Activated CD4-positive, alpha-beta memory T cell treated with anti-CD3 and anti-CD28 coated beads for 36 hours (primary cell): ENCODE measurements at places on chromosomes 7 and 10.

DNA sequence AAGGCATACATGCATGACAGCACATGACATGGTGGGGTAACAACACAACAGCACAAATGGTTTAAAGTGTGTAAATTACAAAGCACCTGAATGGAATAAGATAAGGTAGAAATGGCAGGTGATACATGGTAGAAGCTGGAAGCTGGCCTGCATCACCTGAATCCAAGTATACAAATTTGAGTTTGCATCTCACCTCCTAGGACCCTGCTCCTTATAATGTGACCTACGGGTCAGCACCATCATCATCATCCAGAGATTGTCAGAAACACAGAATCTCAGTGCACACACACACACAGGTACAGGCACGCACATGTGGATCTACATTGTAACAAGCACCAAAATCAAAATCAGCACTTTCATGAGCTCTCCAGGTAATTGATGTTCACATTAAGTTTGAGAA, 1048.2 kb upstream of the AUTS2 start:
- H3K36me3 ChIP-seq = no peaks in the 10 kb centered on the region
- no peak overlapping the region for H3K27ac ChIP-seq
- DNase-seq = no peak
- no peaks in the 10 kb centered on the region for H3K4me1 ChIP-seq
- H3K4me3 ChIP-seq = no peak overlapping the region

- peaks cover 5% of the 10 kb centered on the region for H3K27me3 ChIP-seq
- no peaks in the 10 kb centered on the region for H3K36me3 ChIP-seq
- no peaks in the 10 kb centered on the region for H3K4me1 ChIP-seq
- no peak overlapping the region for H3K27ac ChIP-seq
- no peak for DNase-seq
- H3K4me3 ChIP-seq = no peak overlapping the region
Observed at GRCh38 chr7:16813232-16813616, 8.4 kb upstream of the AGR2 start.

- H3K36me3 ChIP-seq = no peaks in the 10 kb centered on the region
- H3K4me1 ChIP-seq = peaks cover 29% of the 10 kb centered on the region
- H3K27me3 ChIP-seq = no peaks in the 10 kb centered on the region
- H3K4me3 ChIP-seq = no peak overlapping the region
Observed at GRCh38 chr7:150381785-150382122, 2.6 kb downstream of the ZNF775 start.

GRCh38 chr10:95505641-95506040, 55.5 kb downstream of the SORBS1 start:
- H3K36me3 ChIP-seq = no peaks in the 10 kb centered on the region
- peaks cover 3% of the 10 kb centered on the region for H3K4me1 ChIP-seq
- no peaks in the 10 kb centered on the region for H3K27me3 ChIP-seq

GRCh38 chr10:86265236-86265894, 101.2 kb downstream of the GRID1 start:
- no peaks in the 10 kb centered on the region for H3K36me3 ChIP-seq
- H3K4me3 ChIP-seq = no peak overlapping the region
- H3K4me1 ChIP-seq = peaks cover 2% of the 10 kb centered on the region
- peaks cover 17% of the 10 kb centered on the region for H3K27me3 ChIP-seq
- no peak for DNase-seq

GRCh38 chr7:7051206-7051877, 131.0 kb upstream of the C1GALT1 start:
- H3K4me3 ChIP-seq = no peak overlapping the region
- H3K27ac ChIP-seq = no peak overlapping the region
- DNase-seq = no peak
- H3K27me3 ChIP-seq = no peaks in the 10 kb centered on the region
- peaks cover 2% of the 10 kb centered on the region for H3K36me3 ChIP-seq

DNA sequence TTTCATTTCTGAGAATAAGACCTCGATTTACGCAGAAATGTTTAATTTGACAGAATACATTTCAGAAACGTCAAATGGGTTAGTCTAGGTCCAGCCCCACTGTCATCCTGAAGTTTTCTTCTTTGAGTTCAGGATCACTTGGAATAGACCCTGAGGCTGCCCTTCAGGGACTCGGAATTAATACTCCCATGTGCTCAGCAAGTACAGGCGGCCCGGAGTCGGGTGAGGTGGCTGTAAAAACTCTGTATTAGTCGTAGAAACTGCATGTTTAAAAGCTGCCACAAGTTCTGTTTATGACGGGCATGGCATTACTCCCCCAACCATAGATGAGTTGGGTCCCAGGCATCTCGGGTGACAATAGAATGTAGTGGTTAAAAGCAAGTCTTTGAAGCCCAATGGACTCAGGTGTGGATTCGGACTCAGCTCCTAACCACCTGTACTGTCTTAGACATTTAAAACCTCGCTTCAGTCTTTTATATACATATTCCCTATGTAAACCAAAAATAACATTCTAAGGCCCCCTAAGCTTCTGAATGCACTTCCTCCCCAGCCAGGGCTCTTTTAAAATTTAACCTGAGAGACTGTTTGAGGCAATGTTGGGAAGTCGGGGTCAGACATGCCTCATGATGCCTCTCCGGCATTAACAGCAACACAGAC, 216.3 kb downstream of the ADARB2 start:
- no peaks in the 10 kb centered on the region for H3K36me3 ChIP-seq
- H3K4me3 ChIP-seq = no peak overlapping the region
- no peaks in the 10 kb centered on the region for H3K4me1 ChIP-seq
- H3K27ac ChIP-seq = no peak overlapping the region

GRCh38 chr10:48476279-48476982, 128.4 kb downstream of the ARHGAP22 start:
- peaks cover 3% of the 10 kb centered on the region for H3K27me3 ChIP-seq
- no peaks in the 10 kb centered on the region for H3K4me1 ChIP-seq
- H3K4me3 ChIP-seq = no peak overlapping the region
- no peak for DNase-seq

DNA sequence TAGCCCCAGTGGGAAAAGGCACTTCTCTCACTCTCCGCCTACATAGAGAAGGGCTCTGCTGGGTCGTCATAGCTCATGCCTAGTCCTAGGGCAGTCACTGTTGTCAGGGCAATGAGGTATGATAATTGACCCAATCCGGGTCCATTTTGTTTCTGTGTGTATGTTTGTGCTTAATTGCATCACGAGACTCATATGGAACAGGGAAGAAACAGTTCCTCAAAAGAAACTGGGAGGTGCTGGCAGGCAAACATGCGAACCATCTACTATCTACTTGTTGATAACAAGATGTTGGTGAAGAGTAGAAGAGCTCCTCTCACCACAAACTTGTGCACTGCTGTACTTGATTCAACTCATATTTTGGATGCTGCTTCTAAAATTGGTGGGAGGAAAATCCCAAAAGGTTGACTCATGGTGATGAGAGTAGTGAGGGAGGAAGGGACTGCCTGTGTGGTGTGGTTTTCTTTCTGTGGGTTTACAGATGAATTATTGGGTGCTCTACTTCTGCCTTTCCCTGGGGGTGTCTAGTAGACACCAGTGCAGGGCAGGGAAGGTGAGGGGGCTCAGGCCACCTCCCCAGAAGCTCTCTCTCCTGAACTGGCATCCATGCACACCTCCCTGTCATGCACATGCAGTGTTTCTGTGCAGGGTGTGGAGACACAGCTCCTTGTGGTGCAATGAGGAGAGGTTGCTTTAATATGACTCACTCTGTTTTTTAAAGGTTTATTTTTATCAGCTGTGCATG, 29.4 kb downstream of the LSMEM1 start:
- DNase-seq = peak; percentile 31
- no peaks in the 10 kb centered on the region for H3K27me3 ChIP-seq
- H3K4me3 ChIP-seq = no peak overlapping the region
- H3K4me1 ChIP-seq = peaks cover 13% of the 10 kb centered on the region

DNA sequence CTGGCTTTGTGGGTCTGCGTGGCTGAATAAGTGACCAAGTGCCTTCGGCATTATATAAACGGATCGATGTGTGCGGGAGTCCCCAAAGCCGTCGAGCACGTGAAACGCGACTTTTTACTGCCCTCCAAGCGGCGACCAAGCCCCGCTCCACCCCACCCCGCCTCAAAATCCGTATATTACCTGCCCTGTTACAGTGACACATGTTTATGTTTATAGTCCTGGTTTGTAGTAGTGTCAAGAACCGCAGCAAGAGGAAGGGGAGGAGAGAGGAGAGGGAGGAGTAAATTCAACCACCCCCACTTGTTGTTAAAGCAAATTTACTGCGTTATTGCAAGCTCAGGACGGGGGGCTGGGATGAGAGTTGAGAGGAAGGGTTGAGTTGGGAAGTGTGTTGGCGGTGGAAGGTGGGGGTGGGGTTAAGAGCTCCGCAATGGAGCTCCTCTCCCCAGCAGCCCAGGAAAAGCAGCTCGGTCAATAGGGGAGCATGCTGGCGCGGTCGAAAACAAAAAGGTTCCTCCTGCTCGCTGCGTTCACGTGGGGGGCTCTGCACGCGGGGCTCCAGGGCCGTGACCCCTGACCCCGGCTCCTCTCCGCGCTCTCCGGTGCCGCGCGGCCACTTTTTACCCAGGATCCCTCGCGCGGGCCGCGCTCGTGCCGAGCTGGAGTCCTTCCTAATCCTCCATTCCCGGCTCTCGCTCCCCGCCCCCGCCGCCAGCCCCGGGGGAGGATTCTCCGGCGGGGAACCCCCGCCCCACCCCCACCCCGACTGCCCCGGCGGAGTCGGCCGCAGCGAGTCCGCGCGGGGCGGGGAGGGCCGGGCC, at the start of gene SKIDA1:
Gene SKIDA1 (minus strand): TSS at position 316 of the 821 bp plus-strand sequence. CDS start 7,860 bp downstream, outside the sequence.
- H3K4me1 ChIP-seq = peaks cover 30% of the 10 kb centered on the region
- no peaks in the 10 kb centered on the region for H3K36me3 ChIP-seq
- peak within 1 kb of the TSS; percentile 90 for H3K27ac ChIP-seq
- DNase-seq = peak; percentile 79

GRCh38 chr7:106101726-106102125, 10.4 kb downstream of the SYPL1 start:
- H3K4me3 ChIP-seq = no peak overlapping the region
- no peak for DNase-seq
- H3K27ac ChIP-seq = no peak overlapping the region
- H3K27me3 ChIP-seq = no peaks in the 10 kb centered on the region
- H3K36me3 ChIP-seq = peaks cover 5% of the 10 kb centered on the region
- peaks cover 55% of the 10 kb centered on the region for H3K4me1 ChIP-seq

- H3K36me3 ChIP-seq = peaks cover 43% of the 10 kb centered on the region
- no peak overlapping the region for H3K27ac ChIP-seq
- H3K4me3 ChIP-seq = no peak overlapping the region
- H3K4me1 ChIP-seq = peaks cover 32% of the 10 kb centered on the region
Observed at GRCh38 chr7:134660242-134660785, 13.7 kb downstream of the BPGM start.

- peak overlapping the region; percentile 98 for H3K27ac ChIP-seq
- peaks cover 86% of the 10 kb centered on the region for H3K4me1 ChIP-seq
- DNase-seq = peak; percentile 92
- peaks cover 87% of the 10 kb centered on the region for H3K36me3 ChIP-seq
- peak overlapping the region; percentile 83 for H3K4me3 ChIP-seq
Observed at GRCh38 chr10:6052247-6053221, 9.6 kb downstream of the IL2RA start.

DNA sequence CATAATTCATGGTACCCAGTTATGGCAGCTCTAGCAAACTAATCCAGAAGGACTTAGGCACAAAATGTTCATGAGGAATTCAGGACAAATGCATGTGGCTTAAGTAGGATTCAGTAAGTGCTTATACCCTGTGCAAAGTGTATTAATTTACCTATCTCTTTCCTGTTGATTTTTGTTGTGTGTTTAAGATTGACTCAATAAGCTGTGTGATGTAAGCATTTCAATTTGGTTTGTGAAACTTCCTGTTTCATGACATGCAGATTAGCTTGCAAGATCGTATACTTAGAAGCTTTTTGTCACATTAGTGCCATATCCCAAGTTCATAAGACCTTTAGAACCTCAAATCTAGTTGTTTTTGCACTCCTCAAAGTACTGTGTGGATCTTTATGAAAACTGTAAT, 416.7 kb downstream of the ARL4A start:
- H3K27me3 ChIP-seq = no peaks in the 10 kb centered on the region
- peaks cover 3% of the 10 kb centered on the region for H3K4me1 ChIP-seq
- H3K4me3 ChIP-seq = no peak overlapping the region
- no peak for DNase-seq

GRCh38 chr10:102621443-102622325, 22.6 kb upstream of the TRIM8 start:
- H3K4me3 ChIP-seq = no peak overlapping the region
- H3K36me3 ChIP-seq = peaks cover 1% of the 10 kb centered on the region
- H3K27ac ChIP-seq = peak overlapping the region; percentile 15
- no peaks in the 10 kb centered on the region for H3K27me3 ChIP-seq
- DNase-seq = peak; percentile 45

DNA sequence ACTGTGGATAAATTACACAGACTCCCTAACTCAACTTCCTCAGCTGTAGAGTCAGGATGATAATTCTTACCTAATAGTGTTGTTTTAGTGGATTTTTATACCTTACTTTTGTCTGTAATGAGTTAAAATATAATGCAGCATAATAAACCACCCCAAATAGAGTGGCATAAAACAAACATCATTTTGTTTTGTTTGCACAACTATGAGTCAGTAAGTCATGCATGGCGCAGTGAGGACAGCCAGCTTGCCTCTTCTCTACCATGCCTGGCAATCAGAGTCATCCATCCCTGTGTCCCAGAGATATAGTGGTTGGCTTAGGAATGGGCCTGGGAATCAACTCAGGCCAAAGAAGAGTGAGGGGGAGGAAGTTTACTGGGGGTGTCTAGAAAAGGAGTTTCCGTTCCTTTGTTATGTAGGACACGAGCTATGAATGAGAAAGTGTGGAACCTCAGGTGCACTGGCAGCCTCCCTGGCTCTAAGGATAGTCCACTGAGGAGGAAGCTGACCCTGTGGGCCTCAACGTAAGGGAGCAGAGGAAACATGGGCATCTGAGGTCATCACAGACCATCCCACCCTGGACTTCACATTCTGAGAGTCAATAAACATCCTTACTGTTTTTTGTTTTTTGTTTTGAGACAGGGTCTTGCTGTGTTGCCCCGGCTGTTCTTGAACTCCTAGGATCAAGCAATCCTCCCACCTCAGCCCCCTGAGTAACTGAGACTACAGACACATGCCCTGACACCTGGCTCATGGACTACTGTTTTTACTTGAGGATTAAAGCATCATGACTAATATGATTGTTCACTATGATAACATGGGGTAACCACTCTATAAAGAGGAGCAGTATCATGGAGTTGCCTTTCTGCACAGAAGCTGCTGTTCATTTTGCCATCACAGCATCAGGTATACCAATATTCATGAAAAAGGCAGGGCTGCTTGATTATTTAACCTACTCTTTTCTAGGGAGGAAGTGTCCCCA, 21.0 kb upstream of the GRB10 start:
- H3K27me3 ChIP-seq = peaks cover 3% of the 10 kb centered on the region
- no peak overlapping the region for H3K27ac ChIP-seq

- DNase-seq = peak; percentile 11
- peak overlapping the region; percentile 68 for H3K4me3 ChIP-seq
- H3K27me3 ChIP-seq = peaks cover 45% of the 10 kb centered on the region
- peaks cover 3% of the 10 kb centered on the region for H3K4me1 ChIP-seq
- H3K36me3 ChIP-seq = peaks cover 2% of the 10 kb centered on the region
Observed at GRCh38 chr7:191105-191980, 1.0 kb upstream of the FAM20C start.

GRCh38 chr7:28410628-28411531, 1.4 kb upstream of the CREB5 start:
- peaks cover 61% of the 10 kb centered on the region for H3K27me3 ChIP-seq
- H3K4me1 ChIP-seq = peaks cover 21% of the 10 kb centered on the region
- peak overlapping the region; percentile 12 for H3K4me3 ChIP-seq

- no peak for DNase-seq
- H3K27ac ChIP-seq = no peak overlapping the region
- peaks cover 3% of the 10 kb centered on the region for H3K36me3 ChIP-seq
- H3K4me1 ChIP-seq = no peaks in the 10 kb centered on the region
- peaks cover 6% of the 10 kb centered on the region for H3K27me3 ChIP-seq
Observed at GRCh38 chr7:139807009-139807408, 22.1 kb upstream of the TBXAS1 start.

GRCh38 chr10:126732868-126733267, 62.4 kb upstream of the C10orf90 start:
- H3K4me1 ChIP-seq = no peaks in the 10 kb centered on the region
- H3K4me3 ChIP-seq = no peak overlapping the region
- no peaks in the 10 kb centered on the region for H3K27me3 ChIP-seq
- H3K36me3 ChIP-seq = no peaks in the 10 kb centered on the region
- no peak overlapping the region for H3K27ac ChIP-seq
